Eye (tissue), 1 donor: ENCODE measurements at places on chromosomes 6 and 20.

GRCh38 chr6:108380876-108381275 lies 86.0 kb downstream of the AFG1L start:
- DNase-seq = peak; percentile 10

DNA sequence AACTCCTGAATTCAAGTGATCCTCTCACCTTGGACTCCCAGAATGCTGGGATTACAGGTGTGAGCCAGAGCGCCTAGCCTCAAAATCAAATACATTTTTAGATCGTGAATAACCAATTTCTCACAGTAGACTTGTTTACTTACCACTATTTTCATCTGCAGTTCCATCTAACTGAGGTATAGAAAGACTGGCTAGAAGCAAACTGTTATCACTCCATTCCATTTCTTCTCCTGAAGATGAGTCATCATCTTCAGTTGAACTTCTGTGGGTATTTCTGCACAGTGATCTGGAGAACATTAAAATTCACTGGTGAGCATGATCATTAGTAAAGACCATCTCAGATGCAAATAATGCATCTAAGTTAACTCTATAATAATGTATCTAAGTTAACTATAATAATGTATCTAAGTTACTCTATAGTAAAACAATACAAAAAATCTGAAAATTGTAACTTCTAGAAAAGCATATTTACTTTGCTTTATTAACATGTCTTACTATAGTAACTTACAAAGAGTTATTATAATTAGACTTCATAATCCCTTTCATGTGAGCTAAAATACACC lies 105.4 kb downstream of the REV3L start:
- no peak for DNase-seq

GRCh38 chr6:78188891-78189290 lies 536.1 kb downstream of the MEI4 start:
- no peak for DNase-seq

DNA sequence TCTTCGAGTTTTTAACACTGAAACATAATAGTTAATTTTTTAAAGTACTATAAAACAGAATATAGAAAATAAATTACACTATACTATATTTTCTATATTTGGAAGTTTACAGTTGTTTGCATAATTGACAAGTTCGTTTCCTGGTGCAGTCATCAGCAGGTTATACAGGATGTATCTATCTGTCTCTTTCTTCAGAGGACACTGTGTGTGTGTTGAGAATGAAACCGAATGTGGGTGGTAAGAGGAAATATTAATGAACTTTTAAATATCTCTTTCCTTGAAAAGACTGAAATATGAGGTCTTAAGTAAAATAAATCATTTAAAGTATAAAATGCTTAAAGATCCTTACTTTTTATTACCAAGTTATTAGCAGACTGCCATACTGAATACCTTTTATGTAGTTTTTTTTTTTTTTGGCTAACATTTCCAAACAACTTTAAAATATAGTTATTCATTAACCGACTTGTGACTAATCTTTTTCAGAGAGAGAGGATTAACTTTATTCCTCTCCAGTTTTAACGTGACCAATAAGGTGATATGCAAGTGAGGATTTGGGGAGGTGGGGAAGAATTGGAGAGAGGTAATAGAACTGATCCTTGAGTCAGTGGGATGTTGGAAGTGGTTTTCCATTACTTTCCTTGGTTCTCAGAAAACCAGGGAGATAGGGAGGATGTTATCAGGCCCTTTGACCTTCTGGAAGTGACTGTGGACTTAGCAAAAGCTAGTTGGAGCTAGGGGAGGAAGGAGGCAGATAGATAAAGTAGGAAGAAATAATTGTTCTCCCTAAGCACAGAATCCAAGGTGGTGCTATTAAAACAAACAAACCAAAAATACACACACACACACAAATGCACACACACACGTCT lies 380.0 kb upstream of the FLRT3 start:
- no peak for DNase-seq

GRCh38 chr20:10719740-10720385 lies 46.1 kb upstream of the JAG1 start:
- DNase-seq = no peak

GRCh38 chr20:49630396-49630951 lies 62.5 kb upstream of the PTGIS start:
- DNase-seq = no peak

- peak; percentile 39 for DNase-seq
Observed at GRCh38 chr6:28090917-28091586, 10.7 kb downstream of the ZNF165 start.

DNA sequence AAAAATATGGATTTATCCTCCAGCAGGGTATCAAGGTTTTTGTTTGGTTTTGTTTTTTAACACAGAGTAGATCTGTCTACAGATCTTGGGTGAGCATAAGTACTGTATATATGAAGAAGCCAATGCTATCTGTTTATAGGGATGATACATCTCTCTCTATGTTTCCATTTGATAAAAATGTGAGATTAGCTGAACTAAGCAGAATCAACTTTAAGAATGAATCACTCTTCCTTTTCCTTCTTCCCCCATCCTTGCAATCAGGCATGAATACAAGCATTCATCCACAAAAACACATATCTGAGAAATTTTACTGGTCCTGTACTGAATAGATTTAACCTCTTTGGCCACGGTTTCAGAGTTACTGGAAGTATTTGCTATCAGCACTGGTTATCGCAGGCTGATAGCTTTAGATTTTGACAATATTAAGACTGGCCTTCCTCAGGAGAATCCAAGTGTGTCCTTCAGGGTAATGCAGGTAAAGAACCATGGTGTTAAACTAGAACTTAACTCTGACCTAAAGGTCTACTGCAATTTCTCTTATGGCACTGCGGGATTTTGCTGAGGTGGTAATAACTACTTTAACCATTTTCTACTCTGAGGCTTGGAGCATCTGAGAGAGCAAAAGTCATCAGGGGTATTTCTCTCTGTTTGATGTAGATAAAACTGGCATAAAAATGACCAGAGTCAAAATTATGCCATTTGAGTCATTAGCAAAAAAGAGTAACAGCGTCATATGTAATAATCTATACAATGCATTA lies 1.5 kb downstream of the SNAP25 start:
- no peak for DNase-seq

- DNase-seq = no peak
Observed at GRCh38 chr20:45892828-45893500, 1.8 kb downstream of the CTSA start.

DNA sequence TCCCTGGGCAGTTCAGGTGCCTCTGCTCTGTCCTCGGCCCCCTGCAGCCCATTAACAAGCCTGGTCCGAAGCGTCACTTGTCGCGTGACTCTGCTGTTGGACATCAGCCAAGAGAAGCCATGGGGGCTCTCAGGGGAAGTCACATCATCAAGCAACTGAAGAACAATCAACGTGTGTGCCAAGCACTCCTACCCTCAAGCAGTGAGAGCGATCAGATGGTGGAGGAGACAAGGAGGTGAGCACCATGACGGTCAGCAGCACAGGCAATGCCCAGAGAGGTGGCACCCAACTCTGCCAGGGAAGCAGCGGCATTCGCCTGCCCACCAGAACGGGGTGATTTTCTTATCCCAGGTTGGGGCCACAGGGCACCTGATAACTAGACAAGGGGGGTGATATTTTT lies 132.7 kb downstream of the AGPAT4 start:
- DNase-seq = peak; percentile 28

DNA sequence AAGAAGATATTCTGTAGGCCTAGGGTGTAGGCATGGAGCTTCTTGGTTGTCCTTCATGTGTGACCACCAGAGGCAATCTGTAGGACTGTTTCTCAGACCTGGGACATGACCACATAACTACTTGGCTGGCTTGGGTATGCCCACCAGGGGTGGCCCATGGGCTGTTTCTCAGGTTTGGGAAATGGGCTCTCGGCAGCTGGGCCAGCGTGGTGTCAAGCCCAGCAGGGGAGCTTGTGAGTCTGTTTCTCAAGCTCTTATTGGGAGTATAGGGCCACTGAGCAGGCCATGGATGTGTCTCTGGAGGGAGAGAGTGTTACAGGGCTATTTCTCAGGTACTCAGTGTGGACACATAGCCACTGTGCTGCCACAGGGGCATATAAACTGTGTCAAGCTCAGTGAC lies 2.5 kb upstream of the SEMG2 start:
- DNase-seq = no peak

DNA sequence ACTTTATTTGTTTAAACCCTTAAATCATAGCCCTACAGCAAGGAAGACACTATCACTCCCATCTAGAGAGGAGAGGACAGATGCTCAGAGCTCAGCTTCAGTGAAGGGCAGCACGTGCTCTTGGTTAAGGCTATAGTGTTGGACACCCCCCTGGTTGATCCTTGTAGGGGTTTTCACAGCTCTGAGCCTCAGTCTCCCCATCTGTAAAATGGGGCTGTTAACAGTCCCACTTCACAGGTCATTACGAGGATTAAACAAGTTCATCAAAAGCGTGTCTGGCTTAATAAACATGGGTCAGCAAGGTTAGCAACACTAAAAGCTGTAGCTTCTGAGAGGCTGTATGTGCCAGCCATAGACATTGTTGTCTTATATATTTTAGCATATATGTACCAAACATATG lies 82.4 kb downstream of the NFATC2 start:
- DNase-seq = no peak

DNA sequence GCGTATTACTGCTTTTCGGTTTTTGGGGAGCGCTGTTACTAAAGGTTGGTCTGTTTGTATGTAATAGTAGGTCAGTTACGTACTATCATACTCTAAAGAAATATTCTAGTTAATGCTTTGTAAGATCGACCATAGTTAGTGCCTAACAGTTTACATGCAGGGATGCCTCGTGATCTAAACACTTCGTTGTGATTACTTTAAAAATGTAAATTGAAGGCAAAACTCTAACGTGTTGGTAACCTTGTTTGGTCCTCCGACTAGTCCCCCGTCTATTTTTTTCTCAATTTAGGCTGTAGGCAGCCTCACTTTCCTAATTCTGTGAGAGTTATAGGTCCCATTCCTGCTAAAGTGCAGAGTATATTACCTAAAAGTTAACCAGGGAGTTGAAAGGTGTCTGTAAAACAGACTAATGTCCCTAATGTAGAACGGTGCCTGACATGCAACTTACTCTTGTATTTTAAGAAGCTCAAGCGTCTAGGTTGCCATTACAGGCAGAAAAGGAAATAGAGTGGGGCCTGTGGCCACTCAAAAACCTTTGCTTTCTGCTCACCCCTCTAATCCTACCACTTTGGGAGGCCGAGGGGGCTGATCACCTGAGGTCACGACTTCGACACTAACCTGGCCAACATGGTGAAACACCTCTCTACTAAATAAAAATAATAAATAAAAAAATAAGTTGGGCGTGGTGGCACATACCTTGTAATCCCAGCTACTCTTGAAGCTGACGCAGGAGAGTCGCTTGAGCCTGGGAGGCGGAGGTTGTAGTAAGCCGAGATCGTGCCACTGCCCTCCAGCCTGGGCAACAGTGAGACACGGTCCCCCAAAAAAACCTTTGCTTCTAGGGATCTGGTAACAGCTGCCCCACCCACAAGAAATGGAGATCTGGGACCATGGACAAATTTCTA lies 37.8 kb downstream of the HFE start:
- peak; percentile 88 for DNase-seq

DNA sequence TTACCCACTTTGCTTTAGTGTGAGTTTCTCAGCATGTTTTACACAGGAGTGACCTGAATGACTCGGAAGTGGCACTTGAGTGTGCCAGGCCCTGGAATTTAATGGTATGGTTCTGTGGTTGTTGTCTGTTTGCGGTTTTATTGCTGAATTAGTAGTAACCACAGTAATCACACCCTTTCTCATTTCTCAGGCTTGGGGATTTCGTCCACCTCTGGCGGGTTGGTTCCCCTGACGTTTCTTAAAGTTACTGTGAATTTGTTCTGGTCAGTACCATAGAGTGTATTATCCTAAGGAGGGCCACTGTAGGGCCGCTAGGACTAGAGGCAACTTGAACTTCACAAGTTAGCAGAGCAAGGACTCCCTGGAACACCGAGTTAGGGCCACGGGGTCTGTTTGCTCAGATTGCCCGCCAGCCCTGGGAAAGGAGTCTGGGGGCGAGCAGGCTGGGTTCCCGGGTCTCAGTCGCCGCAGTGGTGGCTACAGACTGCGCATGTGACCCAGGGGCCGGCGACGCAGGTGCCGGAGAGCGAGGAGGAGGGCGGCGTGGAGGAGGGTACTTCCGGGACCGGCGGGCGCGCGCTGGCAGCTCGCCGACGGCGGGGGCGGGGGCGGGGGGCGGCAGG lies 546 bp upstream of the KLHL32 start:
- DNase-seq = no peak

DNA sequence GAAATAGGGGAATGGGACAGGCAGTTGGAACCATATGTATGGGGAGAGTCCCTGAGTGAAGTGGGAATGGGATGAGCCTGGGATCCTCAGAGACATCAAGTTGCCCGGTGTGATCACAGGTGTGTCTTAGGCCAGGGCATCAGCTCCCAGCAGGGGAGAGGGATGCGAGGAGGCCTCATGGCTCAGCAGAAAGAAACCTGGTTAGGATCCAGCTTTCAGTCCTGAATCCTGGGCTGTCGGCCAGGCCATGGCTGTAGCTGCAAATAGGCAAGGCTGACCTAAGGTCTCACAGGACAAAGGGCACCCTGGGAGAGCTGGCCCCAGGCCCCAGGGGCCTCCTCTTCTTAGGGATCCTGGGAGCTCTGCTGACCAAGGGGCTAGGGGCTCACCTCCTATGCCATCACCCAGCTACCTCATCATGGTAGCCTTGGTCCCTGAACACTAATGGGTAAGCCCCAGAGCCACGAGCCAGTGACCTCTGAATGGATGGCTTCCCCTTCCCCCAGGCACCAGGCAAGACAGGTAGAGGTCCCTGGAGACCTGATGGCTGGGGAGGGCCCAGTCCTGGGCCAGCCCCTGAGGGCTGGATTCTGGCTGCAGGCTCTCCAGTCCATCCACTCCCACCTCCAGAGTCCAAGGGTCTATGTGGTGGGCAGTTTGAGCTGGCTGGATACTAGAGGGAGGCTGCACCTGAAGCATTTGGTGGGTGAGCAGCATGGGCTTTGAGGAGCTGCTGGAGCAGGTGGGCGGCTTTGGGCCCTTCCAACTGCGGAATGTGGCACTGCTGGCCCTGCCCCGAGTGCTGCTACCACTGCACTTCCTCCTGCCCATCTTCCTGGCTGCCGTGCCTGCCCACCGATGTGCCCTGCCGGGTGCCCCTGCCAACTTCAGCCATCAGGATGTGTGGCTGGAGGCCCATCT lies at the start of gene SLC22A7:
SLC22A7 (plus strand) TSS at position 617 of the 921 bp plus-strand sequence; CDS start at position 716, 99 bp downstream.
- DNase-seq = no peak

- DNase-seq = no peak
Observed at GRCh38 chr20:12111431-12112088, 193.9 kb downstream of the BTBD3 start.

GRCh38 chr20:61178551-61179071 lies 73.5 kb upstream of the CDH4 start:
- no peak for DNase-seq

DNA sequence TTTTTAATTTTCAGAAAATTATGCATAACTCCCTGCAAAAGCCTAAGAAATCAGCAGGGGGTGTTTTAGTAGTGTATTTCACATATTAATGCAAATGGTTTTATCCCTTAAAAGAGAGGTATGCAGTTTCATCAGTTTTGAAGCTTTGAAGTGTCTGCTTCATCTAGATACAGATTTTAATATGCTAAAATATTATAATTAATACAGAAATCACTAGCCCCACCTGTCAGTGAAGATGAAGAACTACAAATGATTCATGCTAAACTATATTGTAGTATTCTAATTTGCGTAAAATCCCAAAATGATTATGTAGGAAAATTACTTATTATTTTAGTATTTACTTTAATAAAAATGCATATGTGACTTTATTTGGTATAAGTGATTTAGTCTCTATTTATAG lies 2.9 kb upstream of the TFB1M start:
- no peak for DNase-seq

- no peak for DNase-seq
Observed at GRCh38 chr6:115468272-115469005, 592.3 kb downstream of the FRK start.

- no peak for DNase-seq
Observed at GRCh38 chr6:136539967-136540652, 10.1 kb downstream of the MAP7 start.

GRCh38 chr6:112253841-112254816 lies at the start of gene LAMA4:
LAMA4 (minus strand) TSS chr6:112254567; CDS start chr6:112254150, 417 bp downstream.
- peak; percentile 80 for DNase-seq
